Neural crest cell (in vitro differentiated cells): ENCODE measurements at places on chromosomes 3 and 15. TPM values are rescaled to one million over a fixed set of nuclear protein-coding genes. Genes with fewer than 3 reads are reported as not detected.

The WDR82 gene
- 114 and 119 TPM in 2 replicates for total RNA-seq

The GOLGA8N gene
- total RNA-seq = 2.2 and 2.6 TPM in 2 replicates

The ARRDC4 gene
- 13.3 and 14.2 TPM in 2 replicates for total RNA-seq

The ACKR2 gene
- total RNA-seq = 0.20 and 0.56 TPM in 2 replicates

The APOD gene
- total RNA-seq = 1.1 and 1.7 TPM in 2 replicates

The EHHADH gene
- total RNA-seq = 2.8 and 2.9 TPM in 2 replicates

The RASL12 gene
- total RNA-seq = 1.5 and 1.8 TPM in 2 replicates

The MOBP gene
- total RNA-seq = not detected in 2 replicates

The FANCD2OS gene
- not detected in 2 replicates for total RNA-seq

The RASGRF1 gene
- total RNA-seq = 0.16 and 0.55 TPM in 2 replicates

The CHDH gene
- 3.0 and 4.3 TPM in 2 replicates for total RNA-seq
